ENCODE measurements at places on chromosomes 3 and 15.

DNA sequence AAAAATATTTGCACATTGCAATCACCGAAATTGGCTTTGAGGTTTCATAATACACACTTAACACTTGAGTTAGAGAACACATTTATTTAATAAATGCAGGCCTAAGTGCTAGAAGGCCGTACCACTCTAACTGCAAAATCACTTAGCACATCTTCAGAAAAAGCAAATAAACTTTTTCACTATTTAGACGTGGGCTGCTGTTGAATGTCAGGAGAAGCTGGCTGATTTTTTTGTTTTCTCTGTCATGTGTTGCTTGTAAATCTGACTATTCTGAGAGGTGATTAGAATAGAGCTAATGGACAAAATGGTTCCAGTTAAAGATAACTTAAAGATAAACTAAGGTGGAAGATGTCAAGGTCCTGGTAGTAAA, 265.1 kb downstream of the FOXP1 start:
- no peak for DNase-seq

DNA sequence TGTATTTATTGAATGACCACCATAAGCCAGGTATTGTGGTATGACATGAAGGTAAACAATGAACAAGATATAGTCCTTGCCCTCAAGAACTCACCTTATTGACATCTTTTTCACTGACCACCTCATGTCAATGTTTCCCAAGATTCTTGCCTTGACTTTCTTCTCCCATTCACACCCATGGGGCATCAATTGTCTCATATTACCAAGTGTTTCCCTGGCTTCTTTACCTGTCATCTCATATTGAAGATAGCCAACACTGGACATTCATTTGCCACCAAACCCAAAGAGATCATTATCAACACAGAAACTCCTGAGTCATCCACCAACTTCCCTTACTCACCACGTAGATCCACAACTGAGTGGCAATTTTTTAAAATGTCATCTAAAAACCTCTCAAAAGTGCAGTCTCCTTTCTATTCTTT, 2.2 kb downstream of the EFHB start:
- DNase-seq, result no peak

DNA sequence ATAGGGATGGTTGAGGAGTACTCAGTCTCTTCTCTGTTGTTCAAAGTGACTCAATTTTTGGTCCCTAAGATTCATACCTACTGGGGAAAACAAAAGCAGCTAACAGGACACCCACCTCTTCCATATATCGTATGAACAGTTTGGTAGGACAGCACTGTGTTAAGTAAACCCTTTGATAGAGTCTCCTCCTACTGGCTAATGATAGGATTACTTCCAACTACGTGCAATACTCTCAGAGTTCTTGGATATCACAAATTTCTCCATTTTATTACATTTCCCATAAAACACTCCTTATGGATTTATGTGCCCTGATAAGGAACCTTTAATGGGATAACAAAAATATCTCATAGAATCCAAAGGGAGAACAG, 200.2 kb upstream of the GOLGA6L4 start:
- no peak for DNase-seq

- peak; percentile 35 for DNase-seq
Observed at GRCh38 chr15:88878720-88879184, 16.6 kb downstream of the HAPLN3 start.

DNA sequence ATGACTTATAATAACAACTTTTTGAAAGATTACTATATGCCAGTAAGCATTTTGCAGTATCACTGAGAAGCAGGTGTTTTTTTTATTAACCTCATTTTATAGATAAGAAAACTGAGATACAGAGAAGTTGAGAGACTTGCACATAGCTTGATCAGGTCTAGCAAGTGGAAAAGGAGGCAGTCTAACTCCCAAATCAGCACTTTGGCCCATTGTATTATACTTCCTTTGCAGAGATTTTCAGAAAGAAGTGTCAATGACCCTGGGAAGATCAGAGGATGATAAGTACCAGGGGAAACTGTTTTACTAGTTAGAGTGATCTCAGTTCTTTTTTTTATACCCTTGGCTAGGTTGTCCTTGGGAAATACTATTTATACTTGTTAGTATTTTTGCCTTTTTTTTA, 358.7 kb downstream of the SQOR start:
- DNase-seq, result no peak

- DNase-seq, result peak; percentile 0
Observed at GRCh38 chr3:36380221-36381031, at the start of gene STAC. STAC (plus strand) TSS chr3:36380504; CDS start chr3:36380644, 140 bp downstream.

- DNase-seq, result no peak
Observed at GRCh38 chr3:38618343-38618742, 31.1 kb downstream of the SCN5A start.

DNA sequence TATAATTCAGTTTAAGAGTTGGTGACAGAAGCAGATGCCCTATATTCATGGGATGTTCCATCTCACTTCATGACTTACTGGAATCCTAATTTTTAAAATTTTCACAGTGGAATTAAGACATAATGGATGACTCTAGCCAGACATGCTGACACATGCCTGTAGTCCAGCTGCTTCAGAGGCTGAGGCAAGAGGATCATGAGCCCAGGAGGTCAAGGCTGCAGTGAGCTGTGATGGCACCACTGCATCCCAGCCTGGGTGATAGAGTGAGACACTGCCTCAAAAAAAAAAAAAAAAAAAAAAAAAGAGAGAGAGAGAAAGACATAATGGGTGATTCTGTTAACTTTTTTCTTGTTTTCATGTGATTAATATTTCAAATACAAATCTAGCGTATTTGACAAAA, 123.6 kb downstream of the KLHL25 start:
- no peak for DNase-seq

DNA sequence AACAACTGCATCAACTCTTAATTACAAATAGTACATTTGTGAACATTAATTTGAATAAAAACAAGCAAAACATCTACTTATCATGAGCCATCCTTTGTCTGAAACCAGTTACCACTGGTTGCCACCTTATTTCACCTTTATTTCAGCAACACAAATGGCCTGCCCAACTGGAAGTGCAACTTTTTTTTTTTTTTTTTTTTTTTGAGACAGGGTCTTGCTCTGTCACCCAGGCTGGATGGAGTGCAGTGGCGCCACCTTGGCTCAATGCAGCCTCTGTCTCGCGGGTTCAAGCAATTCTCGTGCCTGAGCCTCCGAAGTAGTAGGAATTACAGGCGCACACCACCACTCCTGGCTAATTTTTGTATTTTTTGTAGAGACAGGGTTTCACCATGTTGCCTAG, 13.1 kb downstream of the WDR82 start:
- no peak for DNase-seq

DNA sequence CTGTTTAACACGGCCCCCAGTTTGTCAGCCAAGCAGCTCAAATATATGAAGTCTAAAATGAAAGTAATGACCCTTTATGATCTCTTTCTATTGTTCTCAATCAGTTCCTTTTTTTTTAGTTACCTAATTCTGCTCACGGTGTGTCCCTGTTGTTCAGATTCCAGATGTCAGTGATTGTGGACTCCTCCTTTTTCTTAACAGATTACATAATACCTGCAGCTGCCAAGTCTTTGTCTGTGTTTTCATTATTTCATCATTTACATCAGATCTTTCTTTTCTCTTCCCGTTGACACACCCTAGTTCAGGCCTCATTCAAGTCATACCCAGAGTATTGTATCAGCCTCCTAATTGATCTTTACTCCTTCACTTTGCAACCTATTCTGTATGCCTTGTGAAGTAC, 56.1 kb upstream of the SKIL start:
- no peak for DNase-seq

DNA sequence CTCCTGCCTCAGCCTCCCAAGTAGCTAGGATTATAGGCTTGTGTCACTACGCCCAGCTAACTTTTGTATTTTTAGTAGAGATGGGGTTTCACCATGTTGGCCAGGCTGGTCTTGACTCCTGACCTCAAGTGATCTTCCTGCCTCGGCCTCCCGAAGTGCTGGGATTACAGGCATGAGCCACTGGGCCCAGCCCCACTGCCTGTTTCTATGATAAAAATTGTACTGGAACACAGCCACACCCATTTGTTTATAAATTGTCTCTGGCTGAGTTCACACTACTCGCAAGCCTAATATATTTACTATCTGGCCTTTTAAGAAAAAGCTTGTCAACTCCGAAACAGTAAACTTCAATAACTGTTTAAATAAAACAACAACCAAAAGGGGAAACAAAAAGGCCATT, 309.4 kb upstream of the WNT5A start:
- DNase-seq, result no peak

GRCh38 chr15:68626739-68627138, 47.9 kb downstream of the CORO2B start:
- no peak for DNase-seq

DNA sequence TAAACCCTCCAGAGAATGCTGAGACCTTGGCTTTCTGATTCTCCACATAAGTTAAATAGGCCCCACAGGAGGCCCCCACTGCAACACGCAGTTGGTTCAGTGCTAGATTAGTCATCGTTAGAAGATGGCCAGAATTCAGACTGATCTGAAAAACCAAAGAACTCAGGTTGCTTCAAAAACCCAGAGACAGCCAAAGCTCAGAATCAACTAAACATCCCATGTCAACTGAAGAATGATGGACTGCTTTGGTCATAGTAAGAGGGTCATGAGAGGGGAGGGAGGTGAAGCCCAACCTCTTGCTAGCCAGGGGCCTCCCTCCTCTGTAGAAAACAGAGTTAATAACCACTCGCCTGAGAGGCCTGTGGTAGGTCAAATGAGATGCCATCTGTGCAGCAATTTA, 93.1 kb downstream of the AKAP13 start:
- no peak for DNase-seq

DNA sequence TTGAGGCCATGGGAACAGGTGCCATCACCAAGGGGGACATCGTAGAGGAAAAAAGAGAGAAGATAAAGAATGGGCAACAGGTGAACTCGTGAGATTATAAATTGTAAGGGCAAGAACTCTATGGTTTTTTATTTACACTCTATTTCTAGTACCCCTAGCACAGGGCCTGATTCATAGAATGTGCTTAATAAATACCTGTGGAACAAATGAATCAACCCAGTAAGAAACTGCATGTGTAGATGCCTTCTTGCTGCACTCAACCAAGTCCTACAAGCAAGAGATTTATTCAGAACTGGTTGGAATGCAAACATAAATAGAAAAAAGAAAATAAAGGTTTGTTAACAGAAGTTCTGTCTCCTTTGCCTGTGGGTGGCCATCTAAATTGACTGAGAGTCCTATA, 18.7 kb upstream of the KPNA1 start:
- no peak for DNase-seq

DNA sequence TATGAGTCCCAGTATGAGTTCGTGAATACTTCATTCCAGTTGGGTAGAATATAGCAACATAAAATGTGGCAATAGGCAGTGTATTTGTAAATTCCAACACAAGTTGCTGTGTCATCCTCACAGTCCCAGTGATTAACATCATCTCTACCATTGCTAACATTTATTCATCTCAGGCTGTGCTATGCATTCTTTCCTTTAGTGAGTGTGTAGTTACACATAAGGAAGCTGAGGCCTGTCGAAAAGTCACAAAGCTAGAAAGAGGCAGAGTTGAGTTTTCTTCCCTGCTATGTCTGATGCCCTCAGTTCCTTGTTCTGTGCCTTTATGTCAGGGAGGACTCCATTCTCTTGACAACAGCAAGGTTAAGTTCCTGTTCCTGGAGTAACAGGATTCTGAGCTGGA, 96.4 kb downstream of the FNDC3B start:
- no peak for DNase-seq

DNA sequence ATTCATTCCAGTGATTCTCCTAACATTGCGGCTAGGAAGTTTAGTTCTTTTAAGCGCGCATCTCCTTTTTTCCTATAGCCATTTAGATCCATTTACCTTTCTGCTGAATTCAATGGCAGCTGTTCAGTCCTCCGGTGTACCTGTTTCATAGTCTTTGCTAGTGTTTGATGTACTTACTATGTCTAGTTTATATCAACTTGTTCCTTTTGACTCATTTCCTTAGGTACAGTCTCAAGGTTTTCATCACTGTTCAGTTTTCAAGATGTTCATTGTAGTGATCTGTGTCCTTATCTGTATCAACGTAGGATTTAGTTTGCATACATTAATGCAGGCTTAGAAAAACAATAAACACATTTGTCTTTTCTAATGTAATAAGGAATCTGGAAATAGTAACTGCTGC, 59.0 kb upstream of the MBNL1 start:
- no peak for DNase-seq

- no peak for DNase-seq
Observed at GRCh38 chr3:171984883-171985282, 54.5 kb upstream of the FNDC3B start.

DNA sequence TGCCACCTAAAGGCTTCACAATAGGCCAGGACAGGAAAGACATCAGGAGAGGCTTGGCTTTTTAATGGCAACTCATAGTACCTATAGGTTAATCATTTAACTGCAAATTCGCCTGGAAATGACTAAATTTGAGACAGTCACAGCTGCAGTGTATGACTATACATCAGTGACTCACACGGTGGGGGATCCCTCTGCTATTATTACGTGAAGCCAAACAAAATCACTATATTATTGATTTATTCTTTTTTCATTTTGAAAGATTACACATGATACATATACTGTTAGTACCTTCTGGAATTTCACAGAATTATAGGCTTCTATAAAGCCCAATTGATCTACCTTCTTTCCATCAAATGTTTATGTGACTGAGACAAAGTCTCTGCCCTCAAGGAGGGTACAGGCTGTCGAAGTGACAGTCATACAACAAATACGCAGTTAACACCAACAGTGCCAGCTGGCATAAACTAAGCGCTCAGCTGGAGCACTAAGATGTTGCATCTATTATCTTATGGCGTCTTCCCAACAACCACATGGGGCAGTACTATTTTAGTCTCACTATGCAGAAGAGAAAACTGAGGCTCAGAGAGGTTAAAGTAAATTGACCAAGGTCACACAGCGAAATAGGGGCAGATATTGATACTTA, 82.0 kb upstream of the LMOD3 start:
- peak; percentile 24 for DNase-seq

DNA sequence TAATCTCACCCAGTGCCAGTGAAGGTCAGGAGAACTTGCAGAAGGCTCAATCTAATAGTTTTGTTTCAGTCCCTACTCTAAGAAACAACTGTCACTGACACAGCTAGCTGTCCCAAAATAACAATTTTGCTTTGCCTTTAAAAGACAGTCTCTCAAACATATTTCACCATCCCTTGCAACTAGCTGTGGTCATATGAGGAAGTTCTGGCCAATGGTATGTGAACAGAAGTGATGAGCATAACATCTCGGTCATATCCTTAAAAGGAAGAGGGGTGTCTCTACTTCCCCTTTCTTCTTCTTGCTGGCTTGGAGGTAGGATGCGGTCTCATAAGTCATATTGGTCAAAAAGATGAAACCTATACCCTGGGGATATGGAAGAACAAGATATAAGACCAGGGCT, 198.1 kb downstream of the NEK10 start:
- DNase-seq, result no peak

GRCh38 chr3:56783644-56784447, 17.9 kb downstream of the ARHGEF3 start:
- peak; percentile 81 for DNase-seq

GRCh38 chr3:87987952-87988351, 70.9 kb downstream of the CGGBP1 start:
- no peak for DNase-seq

GRCh38 chr3:39410893-39411292, 4.4 kb downstream of the RPSA start:
- no peak for DNase-seq
